Myometrial cell (primary cell): ENCODE measurements at places on chromosomes 5 and 9. TPM values are rescaled to one million over a fixed set of nuclear protein-coding genes. Genes with fewer than 3 reads are reported as not detected.

Gene CDH9
- not detected in 2 replicates for total RNA-seq

Gene FBLL1
- 0.29 TPM in 1 of 2 replicates, not detected in the other for total RNA-seq

Gene CD74
- 9.9 and 10.7 TPM in 2 replicates for total RNA-seq

Gene LMX1B
- total RNA-seq: not detected in 2 replicates

Gene HTR4
- not detected in 2 replicates for total RNA-seq

Gene ZBTB5
- total RNA-seq: 2.8 and 4.3 TPM in 2 replicates

Gene CCNB1
- total RNA-seq: 241 and 262 TPM in 2 replicates

Gene ZNF354C
- 2.9 and 4.1 TPM in 2 replicates for total RNA-seq
